A549 treated with CpdA at 1 μM for 4 hours (cell line): ENCODE measurements at places on chromosomes 2 and 18. TPM values are rescaled to one million over a fixed set of nuclear protein-coding genes. Genes with fewer than 3 reads are reported as not detected.

TCF7L1 gene
- total RNA-seq: 5.9 to 9.0 TPM (median 7.8 TPM) in 5 replicates

SF3B1 gene
- total RNA-seq: 133 to 150 TPM (median 136 TPM) in 5 replicates

RUFY4 gene
- not detected in 5 replicates for total RNA-seq

TEX44 gene
- not detected in 5 replicates for total RNA-seq

DYTN gene
- not detected in 5 replicates for total RNA-seq

TUBB8B gene
- total RNA-seq: not detected in 5 replicates

GCC2 gene
- 10.9 to 16.1 TPM (median 13.7 TPM) in 5 replicates for total RNA-seq

MAPK4 gene
- total RNA-seq: 0.03 to 0.16 TPM (median 0.08 TPM) in 5 replicates

SOCS6 gene
- 27.8 to 32.4 TPM (median 31.2 TPM) in 5 replicates for total RNA-seq

ASB18 gene
- total RNA-seq: not detected in 5 replicates
